ENCODE measurements at places on chromosomes 1 and 21. TPM values are rescaled to one million over a fixed set of nuclear protein-coding genes. Genes with fewer than 3 reads are reported as not detected.

CFHR4 gene
- not detected for total RNA-seq

ROR1 gene
- total RNA-seq, result 14.8 TPM

ORC1 gene
- 21.9 TPM for total RNA-seq

EFCAB7 gene
- 5.4 TPM for total RNA-seq

DNA sequence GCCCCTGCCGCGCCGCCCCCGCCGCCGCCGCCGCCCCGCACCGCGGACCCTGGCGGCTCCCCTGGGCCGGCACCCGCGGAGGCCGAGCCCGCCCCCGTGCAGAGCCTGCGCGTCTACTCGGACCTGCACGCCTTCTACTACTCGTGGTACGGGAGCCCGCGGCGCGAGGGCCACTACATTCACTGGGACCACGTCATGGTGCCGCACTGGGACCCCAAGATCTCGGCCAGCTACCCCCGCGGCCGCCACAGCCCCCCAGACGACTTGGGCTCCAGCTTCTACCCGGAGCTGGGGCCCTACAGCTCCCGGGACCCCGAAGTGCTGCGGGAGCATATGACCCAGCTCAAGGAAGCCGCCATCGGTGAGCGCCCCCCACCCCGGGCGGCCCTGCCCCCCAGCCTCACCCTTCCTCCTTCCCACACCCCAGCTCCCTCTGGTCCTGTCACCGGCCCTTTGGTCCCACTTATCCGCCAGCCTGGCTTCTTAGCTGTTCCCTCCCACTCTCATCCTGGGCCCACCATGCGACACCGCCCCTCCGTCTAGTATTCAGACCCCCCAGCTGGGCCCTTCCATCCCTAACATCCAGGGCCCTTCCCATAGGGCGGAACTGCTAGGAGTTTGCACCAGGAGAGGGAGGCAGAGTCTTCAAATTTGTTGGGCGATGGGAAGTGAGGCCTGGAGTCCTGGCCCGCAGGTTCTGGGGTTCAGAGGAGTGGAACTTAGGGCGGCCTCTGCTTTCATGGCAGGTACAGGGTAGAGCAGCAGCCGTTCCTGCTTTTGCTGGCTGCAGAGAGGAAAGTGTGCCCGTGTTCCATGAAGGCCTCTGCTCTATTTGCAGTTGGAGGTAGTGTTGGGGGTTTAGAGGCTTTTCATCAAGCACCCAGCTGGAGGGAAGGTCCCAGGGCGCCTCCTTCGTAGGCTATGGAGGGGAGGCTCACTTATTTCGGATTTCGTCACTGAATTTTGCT is 1.0 kb downstream of the MANEAL start:
- DNase-seq, result no peak

DNA sequence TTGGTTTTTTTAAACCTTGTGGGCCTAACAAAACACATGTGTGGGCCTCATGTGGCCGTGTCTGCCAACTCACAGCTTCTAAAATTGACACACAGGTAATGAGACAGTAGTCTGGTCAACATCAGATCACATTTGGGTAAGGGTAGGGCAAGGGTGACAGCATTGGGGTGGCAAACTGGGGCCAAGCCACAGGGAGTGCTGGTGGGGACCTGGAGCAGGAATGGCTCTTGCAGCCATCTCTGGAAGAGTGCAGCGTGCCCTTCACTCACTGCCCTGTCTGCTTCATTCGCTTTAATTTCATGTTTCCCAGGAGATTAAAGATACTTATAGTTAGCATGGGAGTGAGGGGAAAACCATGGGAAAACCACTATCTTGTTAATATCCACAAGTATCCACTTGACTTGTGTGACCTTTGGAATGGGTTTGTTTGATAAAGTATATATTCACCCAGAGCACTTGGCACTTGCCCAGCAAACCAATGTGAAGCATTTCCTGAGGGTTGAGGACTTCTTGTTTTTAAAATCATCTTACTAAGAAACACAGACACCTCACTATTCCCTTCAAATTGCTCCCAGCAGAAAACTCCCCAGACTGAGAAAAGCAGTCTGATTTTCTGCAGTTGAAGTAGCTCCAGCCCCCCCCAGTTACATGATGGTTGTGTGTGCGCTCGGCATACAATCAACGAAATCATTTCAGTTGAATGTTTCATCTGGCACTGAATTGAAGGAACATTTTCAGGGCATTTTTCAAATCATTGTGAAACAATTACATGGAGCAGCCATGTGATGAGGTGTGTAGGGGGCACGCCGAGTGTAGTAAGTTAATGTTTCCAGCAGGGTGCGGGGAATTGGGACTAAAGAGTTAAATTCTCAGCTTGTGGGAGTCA is 175.7 kb downstream of the VPS13D start:
- no peak for DNase-seq

DNA sequence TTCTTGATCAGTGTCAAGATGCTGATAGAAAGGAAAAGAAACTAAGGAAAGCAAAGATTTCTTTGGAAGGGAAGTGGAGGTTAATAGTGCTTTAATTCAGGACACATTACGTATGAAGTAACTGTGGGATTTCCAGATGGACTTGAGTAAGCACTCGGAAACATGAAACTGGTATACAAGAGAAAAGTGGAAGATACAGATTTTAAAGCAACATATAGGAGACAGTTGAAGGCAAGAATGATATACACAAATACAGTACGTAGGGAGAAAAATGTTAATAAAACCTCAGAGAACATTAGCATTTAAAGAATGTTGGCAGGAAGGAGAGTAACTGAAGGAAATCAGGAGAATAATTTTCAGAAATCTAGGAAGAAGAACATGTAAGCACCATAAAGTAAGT is 730.9 kb upstream of the ADGRL2 start:
- no peak for DNase-seq
